ENCODE measurements at places on chromosomes 3 and 15.

DNA sequence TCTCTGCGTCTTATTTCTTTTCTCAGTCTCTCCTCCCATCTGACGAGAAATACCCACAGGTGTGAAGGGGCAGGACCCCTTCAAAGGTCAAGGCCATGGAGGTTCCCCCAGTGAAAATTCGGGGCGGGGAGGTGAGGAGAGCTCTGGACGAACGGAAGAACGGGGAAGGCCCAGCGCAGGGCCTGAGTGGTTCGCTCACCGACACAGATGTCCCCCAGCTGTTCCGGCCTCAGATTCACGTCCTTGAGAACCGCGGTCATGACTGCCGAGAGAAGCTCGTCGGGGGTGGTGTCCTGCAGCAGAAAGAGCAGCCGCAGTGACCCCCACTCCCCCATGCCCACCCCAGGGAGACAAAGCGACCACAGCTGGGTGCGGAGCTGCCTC lies 542 bp downstream of the ACAA1 start:
- DNase-seq: no peak

DNA sequence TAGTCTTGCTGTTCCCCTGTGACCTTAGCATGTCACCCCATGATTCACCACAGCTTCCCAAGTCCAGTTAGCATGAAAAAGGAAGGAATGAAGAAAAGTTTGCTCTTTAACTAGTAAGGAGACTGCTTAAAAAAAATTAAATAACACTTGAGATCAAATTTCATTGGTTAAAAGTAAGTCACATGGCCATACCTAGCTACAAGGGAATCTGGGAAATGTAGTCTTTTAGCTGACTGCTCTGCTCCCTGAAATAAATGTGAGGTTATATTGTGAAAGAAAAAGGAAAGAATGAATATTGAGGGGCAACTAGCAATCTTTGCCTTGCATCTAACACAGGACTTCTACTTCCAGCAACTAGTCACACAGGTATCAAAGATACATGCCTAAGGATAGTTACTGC lies 84.7 kb upstream of the LRRN1 start:
- DNase-seq: no peak

DNA sequence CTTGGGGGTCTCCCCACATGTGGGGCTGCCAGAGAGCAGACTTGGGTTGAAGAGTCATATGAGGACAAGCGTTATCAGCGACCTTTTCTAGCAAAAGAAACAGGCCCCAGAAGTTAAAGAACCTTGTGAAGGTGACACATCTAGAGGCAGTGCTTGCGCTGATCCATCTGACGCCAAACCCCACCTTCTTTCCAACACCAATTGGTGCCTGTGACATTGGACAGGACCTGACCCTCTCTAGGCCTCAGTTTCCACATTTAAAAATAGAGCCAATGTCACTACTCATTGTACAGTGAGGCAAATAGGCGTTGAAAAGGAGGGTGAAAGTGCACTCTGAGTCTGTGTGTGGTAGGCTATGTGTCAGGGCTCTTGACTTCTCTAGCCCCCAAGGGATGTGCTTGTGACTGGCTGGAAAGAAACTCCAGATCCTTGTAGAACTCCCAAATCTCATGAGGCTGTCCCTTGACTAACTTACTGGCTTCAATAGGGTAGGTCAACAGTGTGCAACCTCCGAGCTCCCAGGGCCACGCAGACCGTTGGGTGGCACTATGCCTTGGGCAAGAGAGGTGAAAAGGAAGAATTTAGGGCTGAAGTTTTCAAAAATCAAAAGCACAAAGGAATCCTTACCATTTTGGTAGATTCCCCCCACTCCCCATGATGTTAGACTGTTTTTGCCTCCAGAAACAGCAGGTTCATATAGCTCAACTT lies 666 bp upstream of the FAM219B start:
- no peak for DNase-seq

GRCh38 chr3:34969513-34969912 lies 669.8 kb upstream of the ARPP21 start:
- DNase-seq: no peak

- no peak for DNase-seq
Measured at GRCh38 chr3:195703776-195704175, 17.0 kb upstream of the MUC20 start.

GRCh38 chr3:169323578-169324451 lies 339.7 kb downstream of the MECOM start:
- DNase-seq: no peak

DNA sequence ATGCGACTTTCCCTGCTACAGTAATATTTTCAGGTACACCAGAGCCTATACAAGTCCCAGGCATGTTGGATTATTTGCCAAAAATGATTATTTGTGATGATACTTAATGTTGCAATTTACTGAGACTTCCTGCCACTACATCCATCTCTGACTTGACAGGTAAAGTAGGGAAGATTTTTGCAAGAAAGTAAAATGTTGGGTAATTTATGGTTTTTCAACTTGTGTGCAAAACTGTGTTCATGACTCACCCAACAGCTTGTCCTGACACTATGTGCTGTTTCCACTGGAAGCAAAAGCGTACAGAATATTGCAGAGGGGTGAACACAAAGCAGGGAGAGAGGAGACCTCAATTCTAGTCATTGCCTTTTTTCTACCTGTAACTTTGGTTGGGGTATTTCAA lies 5.4 kb upstream of the CRBN start:
- DNase-seq: no peak

DNA sequence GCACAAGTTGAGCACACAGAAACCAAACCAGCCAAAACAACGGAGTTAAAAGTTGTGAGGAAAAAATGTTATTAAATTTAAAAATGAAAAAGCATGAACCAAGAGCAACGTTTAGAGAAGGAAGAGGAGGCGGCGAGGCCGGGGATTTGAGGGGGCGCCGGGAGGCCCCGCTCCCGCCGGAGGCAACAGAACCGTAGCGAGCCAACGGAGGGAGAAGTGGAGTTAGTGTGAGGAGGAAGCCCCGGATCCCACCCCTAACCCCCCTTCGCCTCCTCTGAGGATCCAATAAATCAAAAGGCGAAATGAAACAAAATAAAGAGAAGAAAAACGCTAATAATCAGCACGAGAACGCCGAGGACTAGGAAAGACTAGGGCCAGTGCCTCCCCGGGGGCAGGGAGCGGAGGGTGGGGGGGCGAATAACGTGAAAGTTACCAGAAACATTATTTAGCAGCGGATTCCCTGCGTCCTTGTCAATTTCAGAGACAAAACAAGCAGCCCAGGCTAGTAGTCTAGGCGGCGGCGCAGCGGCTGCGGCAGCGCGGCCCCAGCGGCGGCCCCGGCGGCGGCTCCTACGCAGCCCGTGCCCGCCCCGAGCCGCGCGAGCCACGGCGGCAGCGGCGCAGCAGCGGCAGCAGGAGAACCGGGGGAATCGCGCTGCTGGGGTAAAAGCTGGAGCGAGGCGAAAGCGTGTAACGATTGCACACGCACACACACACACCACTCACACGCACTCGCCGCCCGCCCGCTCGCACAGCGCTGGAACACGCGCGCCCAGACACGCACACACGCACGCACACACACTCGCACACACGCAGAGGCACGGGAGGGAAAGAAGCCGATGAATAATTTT lies 1.7 kb downstream of the MEIS2 start:
- no peak for DNase-seq

- no peak for DNase-seq
Measured at GRCh38 chr3:53776494-53777101, 69.6 kb downstream of the CHDH start.

- DNase-seq: no peak
Measured at GRCh38 chr15:29792426-29793159, 29.7 kb downstream of the TJP1 start.

DNA sequence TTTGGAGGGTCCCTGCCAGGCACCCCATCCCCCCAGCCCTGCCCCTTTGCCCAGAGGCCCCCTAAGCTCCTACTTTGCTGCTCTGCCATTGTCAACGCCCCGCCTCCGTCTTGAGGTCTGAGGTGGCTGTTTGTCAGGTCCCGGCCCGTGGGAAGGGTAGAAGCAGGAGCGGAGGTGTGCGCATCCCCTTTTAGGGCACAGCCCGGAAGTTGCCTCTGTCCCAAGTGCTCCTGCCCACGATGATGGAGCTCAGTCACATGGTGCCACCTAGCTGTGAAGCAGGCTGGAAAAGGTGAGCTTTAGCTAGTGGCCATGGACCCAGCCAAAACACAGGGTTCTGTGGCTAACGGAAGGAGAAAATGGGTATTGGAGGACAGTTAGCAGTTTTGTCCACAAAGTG lies 28.5 kb upstream of the LCTL start:
- no peak for DNase-seq

DNA sequence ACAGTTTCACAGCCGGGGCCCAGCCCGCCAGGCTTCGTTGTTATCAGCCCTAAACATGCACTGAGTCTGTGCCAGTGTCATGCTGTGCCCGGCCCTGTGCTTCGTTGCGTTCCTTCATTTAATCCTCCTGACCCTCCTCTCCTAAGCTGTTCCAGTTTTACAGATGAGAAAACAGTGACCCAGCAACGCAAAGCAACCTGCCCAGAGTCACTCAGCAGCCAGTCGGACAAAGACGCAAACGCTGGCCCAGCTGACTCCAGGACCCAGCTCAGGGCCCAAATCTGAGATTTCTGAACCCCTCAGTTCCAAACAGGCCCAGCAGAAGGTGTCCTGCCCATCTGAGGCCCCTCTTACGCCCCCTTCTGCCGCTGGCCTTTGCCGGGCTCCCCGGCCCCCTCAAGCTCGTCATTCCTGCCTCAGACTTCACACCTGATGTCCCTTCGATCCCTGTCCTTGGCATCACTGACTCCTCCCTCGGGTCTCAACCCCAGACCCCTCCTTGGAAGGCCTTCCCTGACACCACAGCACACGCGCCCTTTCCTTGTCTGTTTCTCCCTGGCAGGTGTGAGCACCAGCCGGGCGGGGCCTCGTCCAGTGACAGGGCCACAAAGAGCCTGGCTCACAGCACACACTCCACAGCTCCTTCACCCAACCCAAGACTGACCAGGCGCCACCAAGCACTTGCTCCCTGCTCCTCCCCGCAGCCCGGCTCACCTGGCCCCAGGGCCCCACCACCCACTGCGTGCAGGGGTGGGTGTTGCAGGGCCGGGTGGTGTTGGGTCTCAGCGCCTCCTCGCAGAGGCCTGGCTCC lies 48.1 kb downstream of the ADAMTS7 start:
- no peak for DNase-seq

GRCh38 chr3:139561959-139562676 lies 22.6 kb upstream of the RBP1 start:
- DNase-seq: no peak

DNA sequence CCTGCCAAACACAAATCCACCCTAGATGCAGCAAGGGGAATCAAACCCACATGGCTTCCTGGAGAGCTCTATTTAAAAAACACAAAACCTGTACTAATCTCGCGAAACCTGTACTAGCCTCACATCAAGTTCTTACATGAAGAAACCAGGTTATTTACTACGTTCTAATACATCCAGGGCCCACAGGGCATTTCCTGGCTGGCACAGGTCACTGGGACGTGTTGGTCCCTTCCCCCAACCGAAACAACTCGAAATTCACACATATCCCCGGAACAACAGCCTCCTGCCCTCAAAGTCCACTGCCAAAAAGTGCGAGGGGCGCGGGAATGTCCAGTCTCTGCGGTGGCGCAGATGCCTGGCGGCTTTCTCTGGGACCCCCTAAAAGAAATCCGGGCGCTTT lies 955 bp downstream of the CDCP1 start:
- no peak for DNase-seq

- DNase-seq: no peak
Measured at GRCh38 chr15:51046799-51047449, 47.8 kb downstream of the TNFAIP8L3 start.

DNA sequence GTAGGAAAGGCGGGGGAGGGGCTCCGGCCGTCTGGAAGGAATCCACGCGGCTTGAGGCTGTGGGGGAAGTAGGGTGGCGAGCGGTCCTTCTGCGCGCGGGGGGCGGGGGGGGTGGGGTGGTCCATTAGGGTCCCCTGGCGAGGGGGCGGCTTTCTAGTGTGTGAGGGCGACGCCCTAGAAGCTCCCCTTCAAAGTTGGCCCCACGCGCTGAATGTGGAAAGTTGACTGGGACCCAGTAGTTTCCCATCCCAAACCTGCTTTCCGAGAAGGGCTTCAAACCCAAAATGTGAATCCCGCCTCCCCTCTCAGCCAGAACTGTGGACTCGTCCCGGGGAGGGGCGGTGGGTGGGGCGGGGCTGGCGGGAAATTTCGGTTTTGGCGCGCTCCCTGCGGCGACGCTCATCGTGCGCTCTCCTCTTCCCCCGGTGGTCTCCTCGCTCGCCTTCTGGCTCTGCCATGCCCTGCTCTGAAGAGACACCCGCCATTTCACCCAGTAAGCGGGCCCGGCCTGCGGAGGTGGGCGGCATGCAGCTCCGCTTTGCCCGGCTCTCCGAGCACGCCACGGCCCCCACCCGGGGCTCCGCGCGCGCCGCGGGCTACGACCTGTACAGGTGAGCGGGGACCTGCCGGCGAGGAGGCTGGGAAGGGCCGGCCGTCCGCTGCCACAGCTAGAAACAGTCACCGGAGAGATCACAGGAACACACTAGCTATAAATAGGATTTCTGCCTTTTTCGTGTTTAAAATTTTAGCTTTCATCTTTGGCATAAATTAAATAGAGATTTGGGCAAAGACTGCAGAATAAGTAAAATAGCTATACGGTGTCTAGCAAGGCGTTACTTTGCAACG lies 790 bp downstream of the DUT start:
- peak; percentile 36 for DNase-seq

DNA sequence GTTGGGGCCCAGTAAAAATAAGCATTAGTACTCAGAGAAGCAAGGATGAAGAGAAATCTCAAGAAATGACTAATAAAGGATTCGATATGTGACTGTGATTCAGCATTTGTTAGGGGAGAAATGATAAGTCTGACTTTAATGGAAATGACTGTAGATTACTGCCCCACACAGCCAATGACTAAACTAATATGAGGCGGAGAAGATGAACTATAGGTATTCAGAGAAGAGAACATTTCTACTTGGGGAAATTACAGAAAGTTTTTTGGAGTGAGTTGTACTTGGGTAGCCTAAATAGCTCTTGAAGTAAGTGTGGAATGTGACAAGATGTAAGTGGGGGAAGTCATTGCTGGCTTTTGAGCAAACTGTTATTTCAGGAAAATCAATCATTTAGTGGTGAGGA lies 380.0 kb downstream of the PDCD6IP start:
- DNase-seq: no peak

DNA sequence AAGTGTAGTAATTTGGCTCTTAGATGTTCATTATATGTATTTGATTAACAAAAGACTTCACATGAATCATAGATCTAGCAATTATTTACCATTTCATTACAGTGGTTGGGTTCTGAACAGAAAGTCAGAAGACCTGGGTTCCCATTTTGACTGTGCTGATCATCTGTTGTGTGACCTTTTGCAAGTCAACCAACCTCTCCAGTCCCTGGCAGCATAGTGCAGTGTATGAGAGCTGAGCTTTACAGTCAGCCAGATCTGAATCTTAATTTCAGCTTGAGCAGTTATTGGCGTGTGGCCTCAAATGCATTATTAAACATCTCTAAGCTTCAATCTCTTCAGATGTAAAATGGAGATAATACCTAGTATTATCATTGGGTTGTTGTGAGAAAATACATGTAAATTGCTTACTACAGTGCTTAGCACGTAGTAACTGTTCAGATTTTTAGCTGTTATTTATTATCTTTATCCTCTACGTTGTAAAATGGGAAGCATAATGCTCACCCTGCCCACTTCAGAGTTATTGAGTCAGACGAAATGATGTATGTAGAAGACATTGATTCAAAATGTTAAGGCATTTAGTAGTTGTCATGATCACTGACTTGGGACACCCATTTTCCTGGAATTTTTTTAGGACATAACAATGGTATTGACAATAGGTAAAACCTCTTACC lies 104.0 kb downstream of the KLHL25 start:
- no peak for DNase-seq

- DNase-seq: no peak
Measured at GRCh38 chr3:69811452-69812401, 72.5 kb downstream of the MITF start.
